ENCODE measurements at places on chromosomes 12 and 14.

GRCh38 chr12:21797539-21797938 is 23.0 kb upstream of the KCNJ8 start:
- no peak for DNase-seq

DNA sequence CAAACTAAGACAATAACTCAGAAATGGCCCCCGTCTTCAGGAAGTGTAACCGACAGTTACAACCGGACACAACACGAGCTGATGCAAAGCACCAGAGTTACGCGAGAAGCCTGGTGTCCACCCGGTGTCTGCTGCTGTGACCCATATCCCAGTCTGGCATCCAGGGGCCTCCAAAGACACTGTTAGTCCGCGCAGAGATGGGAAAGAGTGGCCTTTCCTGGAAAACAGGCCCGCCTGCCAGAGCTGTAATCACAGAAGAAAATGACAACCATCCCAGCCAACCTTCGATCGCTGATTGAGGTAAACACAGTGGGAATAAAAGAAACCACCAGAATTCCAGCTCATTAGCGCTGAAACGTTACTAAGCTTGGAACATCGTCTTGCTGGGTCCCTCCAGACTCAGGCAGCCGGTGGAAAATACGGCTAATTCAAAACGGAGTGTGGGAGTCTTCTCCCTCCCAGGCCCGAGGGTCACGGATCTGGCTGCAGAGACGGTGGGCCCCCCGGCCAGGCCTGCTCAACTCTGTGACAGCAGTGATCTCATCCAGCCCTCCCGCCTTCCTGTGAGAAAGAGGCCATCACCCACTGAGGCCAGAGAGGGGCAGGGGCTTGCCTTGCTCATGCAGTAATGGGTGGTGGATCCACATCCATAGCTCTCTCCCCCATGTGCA is 273.9 kb upstream of the RTL1 start:
- DNase-seq: peak; percentile 56

DNA sequence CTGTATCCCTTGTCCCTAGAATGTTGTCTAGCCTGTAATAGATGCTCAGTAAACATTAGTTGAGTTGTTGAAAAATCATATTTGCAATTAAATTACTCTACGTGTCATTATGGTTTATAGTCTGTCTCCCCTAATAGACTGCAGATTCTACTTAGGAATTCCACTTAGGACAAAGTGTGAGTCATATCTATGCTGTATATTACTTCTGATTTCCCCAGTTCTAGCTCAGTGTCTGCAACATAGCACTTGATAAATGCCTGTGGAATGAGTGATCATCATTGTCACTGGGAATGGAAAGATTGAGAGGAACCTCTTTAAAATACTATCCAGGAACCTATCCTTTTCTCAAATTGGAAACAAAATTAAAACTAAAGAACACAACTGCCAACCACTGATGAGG is 99.3 kb downstream of the TBX5 start:
- DNase-seq: no peak

DNA sequence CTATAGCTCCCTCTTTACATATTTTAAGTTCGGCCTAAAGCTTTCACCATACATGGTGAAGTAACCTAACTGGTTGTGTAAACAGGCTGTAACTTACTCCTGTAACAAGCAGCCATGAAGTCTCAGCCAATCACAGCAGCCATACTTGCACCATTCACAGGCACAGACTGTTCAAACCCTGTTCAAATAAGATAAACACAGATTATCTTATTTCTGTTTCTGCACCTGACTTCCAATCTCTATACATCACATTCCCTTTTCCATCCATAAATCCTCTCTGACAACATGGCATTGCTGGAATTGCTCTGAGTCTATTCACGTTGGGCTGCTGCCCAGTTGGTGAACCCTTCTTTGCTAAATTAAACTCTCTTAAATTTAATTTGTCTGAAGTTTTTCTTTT is 34.5 kb upstream of the ARID2 start:
- DNase-seq: no peak

GRCh38 chr12:121942145-121942718 is 23.8 kb downstream of the CFAP251 start:
- no peak for DNase-seq

All from islet precursor cell (in vitro differentiated cells).